ENCODE measurements at places on chromosomes 12 and 14.

- DNase-seq, result no peak
Observed at GRCh38 chr12:68102731-68103130, 56.8 kb downstream of the IFNG start.

- DNase-seq, result no peak
Observed at GRCh38 chr14:63713764-63714163, 14.1 kb downstream of the SGPP1 start.

DNA sequence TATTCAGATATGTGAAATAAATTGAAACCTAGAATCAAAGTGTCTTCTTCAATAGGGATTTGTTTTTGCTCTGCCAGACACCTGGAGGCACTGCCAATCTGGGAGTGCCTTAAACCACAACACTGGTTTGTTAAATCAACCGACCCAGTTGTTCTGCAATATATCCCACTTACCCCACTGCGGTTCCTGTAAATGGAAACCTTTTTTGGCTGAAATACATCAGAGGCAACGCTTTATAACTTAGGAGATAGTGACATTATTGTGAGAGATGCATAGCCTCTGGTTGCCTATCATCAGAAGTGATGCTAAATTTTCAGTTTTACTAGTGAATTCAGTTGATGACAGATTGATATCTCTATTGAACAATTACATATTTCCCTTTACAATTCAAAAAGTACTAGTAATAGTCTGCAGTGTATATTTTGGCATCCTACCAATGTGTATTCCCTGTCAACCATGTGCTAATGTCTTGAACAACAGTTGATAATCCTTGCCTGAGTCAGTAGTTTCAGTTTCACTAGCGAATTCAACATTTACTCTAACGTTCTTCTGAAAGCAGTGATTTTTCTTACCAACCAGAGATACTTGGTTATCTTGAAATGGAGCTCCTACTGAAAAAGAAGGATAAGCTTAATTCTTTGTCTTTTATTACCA is 30.5 kb downstream of the PPP2R5C start:
- DNase-seq, result no peak

DNA sequence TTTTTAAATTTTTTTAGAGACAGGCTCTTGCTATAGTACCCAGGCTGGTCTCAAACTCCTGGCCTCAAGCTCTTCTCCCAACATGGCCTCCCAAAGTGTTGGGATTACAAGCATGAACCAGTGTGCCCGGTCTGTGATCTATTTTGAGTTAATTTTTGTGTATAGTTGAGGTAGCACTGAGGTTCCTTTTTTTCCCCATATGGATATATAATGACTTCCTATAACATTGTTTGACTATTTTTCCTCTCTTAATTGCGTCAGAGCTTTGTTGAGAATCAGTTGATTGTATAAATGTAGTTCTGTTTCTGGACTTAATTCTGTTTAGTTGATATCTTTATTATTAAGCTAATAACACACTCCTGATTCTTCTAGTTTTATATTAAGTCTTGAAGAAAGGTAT is 8.6 kb upstream of the M6PR start:
- DNase-seq, result no peak

DNA sequence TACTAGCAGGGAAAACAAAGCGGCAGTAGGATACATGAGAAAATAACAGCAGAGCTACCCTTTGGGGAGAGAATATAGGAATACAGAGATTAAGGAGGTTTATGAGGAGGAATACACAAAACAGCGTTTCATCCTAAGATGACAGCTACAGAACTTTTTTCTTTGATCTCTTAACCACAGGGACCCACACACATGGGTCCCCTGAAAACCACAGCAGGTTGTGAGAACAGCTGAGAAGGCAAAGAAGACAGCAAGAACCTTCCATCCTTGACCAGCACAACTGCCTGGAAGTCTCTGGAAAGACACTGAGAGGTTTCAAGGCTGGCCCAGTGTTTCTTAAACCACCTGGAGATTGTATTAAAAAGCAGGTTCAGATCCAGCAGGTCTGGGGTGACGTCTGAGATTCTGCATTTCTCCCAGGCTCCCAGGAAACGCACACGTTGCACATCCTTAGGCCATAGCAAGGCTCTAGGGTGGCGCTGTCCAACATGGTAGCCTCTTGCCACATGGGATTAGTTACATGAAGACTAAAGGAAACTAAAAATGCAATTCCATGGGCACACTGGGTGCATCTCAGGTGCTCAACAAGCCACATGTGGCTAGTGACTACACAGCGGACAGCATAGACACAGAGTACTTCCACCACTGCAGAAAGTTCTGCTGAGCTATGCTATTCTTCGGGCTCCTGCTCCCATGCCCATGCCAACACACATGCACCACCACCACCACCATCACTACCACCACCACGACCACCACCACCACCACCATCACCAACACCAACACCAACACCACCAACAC is 92.3 kb downstream of the FOXN3 start:
- DNase-seq, result peak; percentile 33

- no peak for DNase-seq
Observed at GRCh38 chr12:12333407-12334366, 16.4 kb downstream of the MANSC1 start.

DNA sequence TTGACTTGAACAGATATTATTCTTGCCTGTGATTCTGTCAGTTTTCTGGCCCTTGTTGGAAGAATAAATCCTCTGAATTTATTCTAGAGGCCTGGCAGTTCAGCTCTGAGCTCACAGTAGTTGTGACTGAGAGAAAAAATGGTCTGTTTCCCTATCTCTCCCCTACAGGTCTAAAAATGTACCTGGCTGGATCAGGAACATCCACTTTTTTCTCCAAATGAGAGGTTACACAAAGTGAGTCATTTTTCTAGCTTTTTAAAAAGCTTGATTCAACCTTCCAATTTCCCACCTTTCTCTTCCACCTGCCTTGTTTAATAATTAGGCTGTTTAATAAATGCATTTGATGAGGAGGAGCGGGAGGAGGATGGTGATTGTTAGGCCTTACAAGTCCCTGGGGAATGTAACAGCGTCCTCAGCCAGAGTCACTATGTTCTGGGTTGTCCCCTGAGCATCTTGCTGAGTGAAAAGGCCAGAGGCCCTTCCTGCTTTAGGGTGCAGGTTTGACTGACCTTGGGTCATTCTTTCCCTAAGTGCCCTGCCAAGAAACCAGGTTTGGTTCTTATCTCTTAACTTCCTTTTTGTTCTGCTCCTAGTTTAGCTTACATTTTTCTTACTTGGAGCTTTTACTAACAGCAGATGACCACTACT is 91.7 kb upstream of the FUT8 start:
- DNase-seq, result no peak

DNA sequence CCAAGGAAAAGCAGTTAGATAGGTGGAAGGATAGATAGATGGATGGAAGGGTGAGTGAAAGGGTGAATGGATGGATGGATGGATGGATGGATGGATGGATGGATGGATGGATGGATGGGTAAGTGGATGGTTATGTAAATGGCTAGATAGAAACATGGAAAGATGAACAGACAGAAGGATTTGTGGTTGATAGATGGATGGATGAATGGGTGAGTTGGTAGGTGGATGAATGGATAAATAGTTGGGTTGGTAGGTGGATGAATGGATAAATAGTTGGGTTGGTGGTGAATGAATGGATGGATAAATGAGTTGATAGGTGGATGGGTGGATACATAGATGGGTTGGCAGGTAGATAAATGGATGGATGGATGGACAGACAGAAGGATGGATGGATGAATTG is 30.3 kb upstream of the FAM222A start:
- no peak for DNase-seq

DNA sequence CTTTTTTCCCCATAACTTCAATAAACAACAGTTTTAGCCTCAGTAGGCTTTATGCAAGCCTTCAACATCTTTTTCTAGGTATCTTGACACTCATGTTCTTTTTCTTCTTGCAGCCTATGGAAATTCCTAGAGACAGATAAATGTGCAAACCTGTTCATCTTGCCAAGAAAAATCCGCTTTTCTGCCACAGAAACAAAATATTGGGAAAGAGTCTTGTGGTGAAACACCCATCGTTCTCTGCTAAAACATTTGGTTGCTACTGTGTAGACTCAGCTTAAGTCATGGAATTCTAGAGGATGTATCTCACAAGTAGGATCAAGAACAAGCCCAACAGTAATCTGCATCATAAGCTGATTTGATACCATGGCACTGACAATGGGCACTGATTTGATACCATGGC is 295.9 kb downstream of the ZFP36L1 start:
- no peak for DNase-seq

DNA sequence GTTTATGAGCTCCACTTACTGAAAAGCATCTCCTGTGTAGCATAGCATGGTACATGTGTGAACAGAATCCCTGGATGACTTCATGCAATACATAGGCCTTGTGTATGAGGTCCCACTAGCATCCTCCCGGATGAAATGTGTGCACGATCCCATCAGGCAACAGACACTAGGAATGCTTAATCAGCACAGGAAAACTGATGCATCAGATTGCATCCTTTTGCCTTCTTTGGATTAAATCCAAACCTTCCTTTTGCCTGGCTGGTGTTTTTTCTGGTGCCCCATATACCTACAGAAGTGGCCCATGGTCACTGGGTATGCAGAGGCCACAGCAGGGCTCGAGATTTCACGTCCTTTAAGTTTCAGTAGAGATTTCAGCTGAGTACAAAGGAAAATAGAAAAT is 120.9 kb upstream of the COCH start:
- no peak for DNase-seq

DNA sequence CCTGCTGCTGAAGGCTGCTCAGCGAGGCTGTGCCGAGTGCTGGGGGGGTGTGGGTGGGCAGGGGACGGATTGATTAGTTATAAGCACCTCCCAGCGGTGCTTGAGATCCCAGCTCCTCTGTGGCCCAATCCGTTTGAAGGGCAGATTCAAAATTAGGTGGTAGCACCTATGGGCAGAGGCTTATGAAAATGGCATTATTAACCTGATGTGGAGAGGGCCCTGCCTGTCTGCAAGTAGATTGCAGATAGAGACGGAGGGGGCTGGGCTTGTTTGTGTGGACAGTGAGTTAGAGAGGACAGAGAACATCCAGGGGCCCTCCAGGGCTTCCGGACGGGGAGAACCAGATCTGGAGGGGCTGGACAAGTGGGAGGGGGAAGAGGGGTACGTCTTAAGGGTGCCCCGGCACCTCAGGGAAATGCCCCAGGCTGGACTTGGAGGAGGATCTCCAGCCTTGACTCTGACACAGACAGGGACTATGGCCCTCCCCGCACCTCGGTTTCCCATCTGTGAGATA is at the start of gene RTL1:
TSS of gene RTL1 (minus strand) at position 51 of the 514 bp plus-strand sequence. CDS start 18,934 bp downstream, outside the sequence.
- DNase-seq, result no peak

GRCh38 chr12:75712223-75712622 is 200.8 kb upstream of the KRR1 start:
- no peak for DNase-seq

DNA sequence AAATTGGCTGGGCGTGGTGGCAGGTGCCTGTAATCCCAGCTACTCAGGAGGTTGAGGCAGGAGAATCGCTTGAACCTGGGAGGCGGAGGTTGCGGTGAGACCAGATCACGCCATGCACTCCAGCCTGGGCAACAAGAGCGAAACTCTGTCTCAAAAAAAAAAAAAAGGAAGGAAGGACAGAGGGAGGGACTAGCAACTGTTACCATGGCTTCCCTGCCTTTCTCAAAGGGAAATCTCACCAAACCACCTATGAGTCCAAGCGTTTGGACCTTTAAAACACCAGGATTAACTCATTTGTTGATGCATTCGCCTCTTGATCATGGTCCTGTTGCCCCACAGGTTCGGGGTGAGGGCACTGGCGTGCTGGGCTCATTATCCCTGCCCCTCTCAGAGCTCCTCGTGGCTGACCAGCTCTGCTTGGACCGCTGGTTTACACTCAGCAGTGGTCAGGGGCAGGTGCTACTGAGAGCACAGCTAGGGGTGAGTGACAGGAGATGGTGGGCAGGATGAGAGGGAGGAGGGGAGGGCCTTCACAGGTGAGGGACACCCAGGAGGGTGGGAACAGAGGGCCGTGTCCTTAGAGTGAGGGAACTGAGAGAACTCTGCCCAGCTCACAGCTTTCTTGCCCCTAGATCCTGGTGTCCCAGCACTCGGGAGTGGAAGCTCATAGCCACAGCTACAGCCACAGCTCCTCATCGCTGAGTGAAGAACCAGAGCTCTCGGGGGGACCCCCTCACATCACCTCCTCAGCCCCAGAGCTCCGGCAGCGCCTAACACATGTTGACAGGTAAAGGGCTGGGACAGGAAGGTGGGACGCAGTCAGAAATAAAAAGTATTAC is 10.2 kb upstream of the MYL6B start:
- DNase-seq, result no peak

- no peak for DNase-seq
Observed at GRCh38 chr14:56351861-56352260, 227.7 kb upstream of the TMEM260 start.

DNA sequence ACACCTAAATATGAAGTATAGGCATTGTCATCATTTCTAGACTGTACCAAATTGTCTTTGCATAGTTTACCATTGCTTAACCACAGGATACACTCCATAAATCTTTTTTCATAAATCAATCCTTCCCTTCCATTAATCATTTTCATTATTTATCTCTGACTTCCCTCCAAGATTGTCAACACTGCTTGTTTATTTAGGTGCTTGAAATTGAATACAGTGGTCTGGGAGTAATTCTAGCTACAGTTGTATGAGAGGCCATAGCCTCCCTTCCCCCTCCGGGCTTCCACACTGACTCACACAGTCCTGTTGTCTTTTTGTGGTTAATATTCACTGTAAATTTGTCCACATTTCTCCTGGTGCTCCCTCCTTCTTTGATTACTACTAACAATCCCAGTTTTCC is 114.2 kb upstream of the ARID2 start:
- no peak for DNase-seq

DNA sequence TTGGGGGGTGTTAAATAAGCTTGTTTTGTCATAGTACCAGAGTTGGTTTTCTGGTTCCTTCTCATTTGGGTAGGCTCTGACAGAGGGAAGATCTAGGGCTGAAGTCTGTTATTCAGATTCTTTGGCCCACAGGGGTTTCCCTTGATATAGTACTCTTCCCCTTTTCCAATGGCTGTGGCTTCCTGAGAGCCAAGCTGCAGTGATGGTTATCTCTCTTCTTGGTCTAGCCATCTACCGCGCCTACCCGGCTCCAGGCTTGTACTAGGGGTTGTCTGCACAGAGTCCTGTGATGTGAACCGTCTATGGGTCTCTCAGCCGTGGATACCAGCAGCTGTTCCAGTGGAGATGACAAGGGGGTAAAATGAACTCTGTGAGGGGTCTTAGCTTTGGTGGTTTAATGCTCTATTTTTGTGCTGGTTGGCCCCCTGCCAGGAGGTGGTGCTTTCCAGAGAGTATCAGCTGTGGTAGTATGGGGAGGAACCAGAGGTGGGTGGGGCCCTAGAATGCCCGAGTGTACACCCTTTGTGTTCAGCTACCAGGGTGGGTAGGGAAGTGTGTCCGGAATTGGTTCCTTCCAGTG is 209.7 kb downstream of the GPHN start:
- no peak for DNase-seq

DNA sequence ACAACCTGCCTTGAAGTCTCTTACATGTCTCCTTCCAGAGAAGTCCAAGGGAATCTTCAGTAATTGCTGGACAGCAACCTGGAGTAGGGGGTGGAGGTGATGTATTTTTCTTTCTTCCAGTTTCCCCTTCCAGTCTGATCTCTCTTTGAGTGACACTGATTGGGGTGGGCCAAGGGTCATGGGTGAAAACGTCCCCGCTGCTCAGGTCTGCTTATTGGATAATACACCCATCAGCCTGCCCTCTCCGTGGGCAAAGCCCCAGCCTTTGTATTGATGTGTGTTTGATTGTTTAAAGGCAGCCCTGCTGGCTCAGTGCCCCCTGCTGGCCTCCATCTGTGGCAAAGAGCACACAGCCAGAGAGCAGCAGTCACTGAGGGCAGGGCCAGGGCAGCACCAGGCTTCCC is 35.7 kb upstream of the ATP2A2 start:
- DNase-seq, result peak; percentile 68
